ENCODE measurements at places on chromosomes 7 and 10.

DNA sequence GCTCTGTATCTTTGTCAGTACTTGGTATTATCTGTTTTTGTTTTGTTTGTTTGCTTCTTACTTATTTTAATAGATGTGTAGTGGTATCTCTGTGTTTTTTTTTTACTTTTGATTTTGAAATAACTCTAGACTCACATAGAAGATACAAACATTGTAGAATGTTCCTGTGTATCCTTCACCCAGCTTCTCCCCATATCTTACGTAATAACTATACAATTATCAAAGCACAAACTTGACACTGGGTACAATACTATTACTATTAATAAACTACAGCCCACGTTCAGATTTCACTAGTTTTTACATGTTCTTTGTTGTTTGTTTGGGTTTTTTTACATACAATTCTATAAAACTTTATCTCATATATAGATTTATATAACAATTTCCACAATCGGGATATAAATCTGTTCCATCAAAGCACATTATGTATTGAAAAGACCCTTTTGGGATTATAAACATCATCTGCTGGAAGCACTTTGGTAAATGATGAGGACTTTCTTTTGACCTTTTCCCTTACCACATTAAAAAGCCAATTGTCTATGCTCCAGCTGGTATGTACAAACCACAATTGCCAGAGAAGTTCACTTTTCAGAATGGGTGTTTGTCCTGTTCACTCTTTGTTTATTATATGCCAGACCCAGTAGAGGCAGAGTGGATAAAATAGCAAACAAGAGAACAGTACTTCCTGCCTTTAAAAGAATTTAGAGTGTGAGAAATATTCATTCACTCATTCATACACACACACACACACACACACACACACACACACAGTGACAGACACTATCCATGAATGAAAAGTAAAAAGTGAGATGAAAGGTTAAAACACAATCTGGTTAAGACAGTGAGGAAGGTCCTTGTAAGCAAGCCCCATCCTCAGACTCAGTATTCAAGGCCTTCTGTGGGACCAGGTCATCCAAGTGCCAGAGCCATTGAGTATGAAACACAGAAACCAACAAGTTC is 113.0 kb downstream of the SGMS1 start:
- DNase-seq = no peak

GRCh38 chr10:103835096-103836050 is 20.0 kb downstream of the SH3PXD2A start:
- no peak for DNase-seq

DNA sequence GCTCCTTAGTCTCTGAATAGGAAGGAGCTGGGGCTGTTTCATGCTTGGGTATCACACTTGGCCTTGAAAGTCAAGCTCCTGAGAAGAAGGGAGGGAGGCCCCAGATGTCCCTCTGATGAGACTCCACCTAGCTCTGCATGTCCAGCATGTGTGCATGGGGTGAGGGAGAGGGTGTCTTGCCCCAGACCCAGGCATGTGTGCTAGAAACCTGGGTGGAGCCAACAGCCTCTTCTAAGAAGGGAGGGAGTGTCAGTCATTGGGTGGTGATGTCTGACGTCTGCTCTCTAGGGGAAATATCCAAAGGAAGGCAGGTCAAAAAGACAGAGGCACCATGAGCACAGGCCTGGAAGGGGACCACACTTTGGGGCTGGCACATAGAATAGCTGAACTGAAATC is 159.0 kb downstream of the CDH23 start:
- no peak for DNase-seq

DNA sequence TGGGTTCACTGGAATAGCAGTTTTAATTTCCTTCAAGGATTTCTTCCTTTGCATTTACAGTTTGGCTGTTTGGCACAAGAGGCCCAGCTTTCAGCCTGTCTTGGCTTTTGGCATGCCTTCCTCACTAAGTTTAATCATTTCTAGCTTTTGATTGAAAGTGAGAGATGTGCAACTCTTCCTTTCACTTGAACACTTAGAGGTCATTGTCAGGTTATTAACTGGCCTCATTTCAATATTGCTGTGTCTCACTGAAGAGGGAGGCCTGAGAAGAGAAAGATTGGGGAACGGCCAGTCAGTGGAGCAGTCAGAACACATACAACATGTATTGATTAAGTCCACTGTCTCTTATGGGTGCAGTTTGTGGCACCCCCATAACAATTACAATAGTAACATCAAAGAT is 33.9 kb downstream of the PTTG1IP2 start:
- no peak for DNase-seq

DNA sequence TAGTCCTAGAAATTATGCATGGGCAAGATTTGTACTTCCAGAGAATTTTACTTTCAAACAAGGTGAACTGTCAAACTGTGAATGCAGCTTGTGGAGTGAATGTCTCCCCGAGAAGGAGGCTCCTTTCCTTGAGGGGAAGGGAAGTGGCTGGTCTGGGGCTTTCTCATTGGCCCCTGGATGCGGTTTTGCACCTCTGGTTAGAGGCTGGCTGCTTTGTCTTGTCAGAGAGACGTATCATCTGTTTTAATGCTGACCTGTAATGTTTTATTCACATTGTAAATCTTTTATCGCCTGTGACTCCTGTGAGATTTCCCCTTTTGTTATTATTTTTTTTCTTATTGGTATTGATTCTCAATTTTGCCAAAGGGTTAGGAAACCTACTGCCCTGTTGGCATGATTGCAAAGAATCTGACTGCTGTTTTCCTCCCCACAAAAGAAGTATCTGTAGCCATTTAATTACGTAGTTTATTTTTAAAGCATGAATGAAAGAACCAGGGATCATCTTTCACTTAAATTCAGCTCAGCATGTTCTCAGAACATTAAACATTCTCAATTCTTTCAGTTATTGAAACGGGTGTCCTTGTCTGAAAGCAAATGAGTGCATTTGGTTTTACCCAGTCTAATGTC is 238.3 kb upstream of the NFE2L3 start:
- no peak for DNase-seq

DNA sequence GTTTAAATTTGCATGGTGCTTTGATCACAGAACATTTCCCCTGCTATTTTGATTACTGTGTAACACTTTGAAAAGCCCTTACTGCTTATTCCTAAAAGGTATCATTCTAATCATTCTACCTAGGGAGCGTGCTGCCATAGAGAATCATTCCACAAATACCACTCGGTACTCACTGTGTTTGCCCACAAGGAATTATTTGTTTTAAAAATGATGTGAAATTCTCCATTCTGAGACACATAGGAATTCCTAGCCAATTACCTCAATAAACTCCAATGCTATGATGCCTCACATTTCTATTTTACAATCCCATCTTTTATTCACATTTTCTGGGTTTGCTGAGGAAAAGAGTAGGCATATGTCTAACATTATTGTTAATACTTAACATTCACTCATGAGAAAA is 16.2 kb upstream of the TES start:
- DNase-seq = no peak

DNA sequence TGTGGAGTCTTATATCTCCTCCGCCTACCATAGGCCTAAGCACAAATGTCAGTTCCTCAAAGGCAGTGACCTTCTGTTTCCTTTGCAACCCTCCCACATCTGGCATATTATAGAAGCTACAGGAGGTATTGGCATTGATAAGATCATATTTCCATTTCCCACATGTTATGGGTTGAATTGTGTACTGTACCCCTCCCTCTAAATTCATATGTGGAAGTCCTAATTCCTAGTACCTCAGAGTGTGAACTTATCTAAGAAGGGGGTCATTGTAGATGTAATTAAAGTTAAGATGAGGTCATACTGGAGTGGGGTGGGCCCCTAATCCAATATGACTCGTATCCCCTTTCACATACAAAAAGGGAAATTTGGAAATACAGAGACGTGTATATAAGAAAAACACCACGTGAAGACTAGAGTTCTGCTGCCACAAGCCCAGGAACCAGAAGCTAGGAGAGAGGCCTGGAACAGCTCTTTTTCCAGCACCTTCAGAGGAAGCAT is 6.1 kb upstream of the LAMB4 start:
- no peak for DNase-seq

DNA sequence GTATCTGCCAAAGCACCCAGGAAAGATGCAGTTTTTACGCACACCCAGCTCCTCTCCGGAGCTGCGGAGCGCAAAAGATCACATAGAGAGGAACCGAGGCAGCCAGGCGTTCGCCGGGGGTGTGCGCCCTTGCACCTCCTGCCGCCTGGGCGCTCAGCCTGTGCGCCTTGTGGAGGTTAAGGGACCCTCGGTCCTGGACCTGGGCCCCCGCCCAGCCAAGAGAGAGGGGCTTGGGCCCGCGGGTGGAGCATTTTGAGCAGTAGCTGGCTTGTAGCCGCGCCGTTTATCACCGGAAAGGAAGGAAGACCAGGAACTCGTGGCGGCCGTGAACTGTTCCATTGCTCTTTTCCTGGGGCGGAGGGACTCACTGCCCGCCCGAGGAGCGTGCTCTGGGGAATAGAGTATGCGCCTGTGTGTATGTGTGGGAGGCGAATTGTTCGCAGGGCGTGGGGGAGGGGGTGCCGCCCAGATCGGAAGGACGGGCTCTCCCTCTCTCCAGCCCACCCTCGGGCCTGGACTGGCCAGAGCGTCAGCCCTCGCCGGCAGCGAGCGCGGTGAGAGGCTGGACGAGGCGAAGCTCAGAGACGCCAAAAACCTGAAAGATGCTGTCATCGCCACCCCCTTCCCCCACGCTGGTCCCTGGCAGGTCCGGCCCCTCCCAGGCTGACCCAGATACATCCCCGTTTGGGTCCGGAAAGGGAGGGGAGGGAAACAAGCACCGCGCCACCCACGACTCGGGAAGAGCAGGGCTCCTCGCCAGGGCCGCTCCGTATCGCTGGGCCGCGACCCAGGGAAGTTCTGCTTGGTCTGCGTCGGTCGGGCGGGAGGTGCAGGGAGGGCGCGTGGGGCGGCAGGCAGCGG is 1.2 kb upstream of the WNT2 start:
- DNase-seq = peak; percentile 49

DNA sequence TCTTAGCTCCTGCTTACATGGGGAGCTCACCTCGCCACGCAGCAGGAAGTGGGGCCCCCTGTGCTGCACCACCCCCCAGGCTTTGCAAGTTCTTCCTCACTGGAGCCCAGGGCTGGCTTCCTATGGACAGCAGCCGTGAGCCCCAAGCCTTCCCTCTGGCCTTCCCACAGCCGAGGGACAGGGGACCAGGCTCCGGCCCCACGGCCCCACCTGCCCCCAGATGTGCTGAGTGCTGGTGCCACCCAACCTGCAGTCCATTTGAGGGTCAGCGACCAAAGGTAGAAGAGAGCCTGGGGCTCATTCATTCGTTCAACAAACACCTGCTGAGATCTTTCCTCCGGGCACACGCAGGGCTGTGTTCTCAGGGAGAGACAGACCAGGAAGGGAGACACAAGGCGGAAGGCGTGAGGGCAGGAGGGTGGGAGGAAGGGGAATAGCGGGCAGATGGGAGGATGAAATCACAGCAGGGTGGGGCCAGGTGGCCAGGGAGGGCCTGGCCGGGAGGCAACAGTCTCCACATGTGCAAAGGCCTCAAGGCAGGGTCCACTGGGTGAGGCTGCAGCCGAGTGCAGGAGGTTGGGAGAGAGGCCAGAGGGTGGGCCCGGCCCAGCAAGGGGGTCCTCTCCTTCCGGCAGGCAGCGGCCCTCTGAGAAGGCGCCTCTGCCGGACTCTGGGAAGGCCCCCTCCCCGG is 100.1 kb downstream of the FOXL3 start:
- no peak for DNase-seq

DNA sequence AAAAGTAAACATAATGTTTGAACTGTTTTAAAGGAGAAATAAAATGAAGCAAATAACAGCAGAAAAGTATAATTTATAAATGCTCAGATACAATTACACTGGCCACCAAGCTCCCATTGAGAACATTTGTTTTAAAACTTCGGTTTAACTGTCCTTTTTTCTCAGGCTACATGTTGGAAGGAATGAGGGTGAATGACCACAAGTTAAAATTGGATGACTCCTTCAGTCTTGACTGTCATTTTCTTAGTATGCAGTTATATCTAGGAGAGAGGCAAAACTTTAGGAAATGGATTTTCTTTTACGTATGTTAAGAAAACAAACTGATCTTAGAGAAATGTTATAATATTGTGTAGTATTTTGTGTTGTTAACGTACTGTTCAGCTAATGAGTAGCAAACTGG is 5.0 kb downstream of the TRIM24 start:
- no peak for DNase-seq

DNA sequence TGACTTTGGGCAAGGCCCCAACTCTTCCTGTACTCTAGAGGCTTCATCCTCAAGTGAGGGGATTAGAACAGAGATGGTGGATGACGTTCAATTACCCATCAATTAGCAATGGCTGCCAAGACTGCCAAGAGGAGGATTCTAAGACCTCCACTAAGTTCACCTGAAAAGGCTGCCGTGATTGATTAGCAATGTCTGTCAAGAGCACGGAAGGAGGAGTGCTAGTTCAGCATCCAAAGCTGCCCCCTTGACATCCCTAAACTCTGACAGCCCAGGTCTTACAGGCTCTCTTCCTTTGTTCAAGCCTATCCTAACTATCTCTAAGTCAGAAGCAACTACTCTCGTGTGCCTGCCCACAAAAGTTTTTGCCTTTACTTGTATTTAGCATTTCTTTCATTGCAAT is 68.4 kb downstream of the FAM53B start:
- DNase-seq = no peak

DNA sequence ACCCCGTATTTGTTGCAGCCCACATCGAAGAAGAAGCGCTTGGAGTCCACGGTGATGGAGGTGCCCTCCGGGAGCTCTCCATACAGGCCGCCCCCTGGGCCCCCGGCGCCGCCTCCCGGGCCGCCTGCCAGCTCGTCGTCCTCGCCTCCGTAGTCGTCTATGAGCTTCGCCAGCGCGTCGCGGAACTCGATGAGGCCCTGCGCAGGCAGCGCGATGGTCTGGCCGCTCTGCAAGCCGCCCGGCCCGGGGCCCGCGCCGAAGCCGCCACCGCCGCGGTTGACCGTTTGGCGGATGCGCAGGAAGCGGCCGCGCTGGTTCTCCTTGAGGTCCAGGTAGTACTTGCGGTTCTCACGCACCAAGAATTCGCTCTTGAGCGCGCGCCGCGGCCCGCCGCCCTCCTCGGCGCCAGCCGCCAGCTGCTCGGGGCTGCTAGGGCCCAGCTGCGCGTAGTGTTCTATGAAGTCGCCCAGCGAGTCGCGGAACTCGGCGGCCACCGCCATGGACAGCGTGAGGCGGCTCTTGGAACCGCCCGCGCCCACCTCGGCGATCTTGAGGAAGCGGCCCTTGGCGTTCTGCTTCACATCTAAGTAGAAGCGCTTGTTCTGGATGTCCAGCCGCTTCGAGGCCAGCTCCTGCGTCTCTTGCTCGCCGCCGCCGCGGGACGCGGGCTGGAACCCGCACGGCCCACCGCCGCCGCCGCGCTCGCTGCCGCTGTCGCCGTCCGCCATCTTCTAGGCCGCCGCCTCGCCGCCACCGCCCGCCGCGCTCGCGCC is 523 bp downstream of the PURB start:
- peak; percentile 63 for DNase-seq

DNA sequence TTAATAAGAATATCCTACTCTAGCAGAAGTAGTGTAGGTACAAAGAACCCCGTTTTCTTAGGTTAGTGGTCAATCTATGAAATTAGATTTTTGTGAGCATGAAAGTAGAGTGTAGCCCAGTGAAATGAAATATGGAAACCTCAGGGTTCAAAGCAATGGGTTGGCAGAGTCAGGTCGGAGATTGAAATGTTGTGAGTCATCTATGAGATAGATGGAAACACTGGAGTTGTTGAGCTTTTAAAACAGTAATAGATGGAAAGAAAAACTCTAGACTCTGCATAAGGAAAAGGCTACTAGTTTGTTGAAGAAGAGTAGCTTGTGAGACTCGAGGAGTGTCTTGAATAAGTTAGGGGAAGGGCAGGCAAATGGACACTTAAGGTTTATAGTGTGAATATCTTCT is 251.9 kb downstream of the EXOC4 start:
- no peak for DNase-seq
